ENCODE measurements at places on chromosomes 12 and 14.

GRCh38 chr12:51951843-51952722 is 584 bp downstream of the ACVR1B start:
- no peak for DNase-seq

GRCh38 chr14:24289649-24290280 is 9.8 kb downstream of the DHRS1 start:
- DNase-seq = no peak

- no peak for DNase-seq
These were observed 172.7 kb downstream of the ANO6 start for GRCh38 chr12:45388545-45388944.

- DNase-seq = no peak
These were observed 9.8 kb upstream of the SMCO2 start for GRCh38 chr12:27436768-27437167.

DNA sequence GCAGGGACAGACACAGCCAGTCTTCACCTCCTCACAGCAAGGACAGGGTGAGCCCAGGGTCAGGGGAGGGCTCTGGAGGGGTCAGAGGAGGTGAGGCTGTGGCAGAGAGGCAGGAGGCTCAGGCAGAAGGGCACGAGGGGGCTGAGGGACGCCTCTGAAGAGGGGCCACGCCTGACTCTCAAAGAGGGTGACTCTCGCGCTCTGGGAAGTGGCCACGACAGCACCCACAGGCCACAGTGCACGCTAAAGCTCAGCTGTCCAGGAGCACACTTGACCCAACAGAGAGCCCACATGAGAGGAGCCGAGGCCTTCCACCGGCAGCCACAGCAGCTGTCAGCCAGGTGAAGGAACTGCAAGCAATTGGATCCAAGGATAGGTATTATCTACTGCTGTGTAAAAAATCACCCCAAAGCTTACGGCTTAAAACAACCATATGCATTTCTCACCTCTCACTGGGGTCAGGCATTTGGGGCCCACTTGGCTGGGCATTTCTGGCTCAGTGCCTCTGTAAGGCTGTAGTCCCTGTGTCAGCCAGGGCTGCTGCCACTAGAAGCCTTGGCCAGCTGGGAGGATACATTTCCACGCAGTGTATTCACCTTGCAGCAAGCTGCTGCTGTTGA is 27.8 kb downstream of the SLC6A12 start:
- DNase-seq = no peak

DNA sequence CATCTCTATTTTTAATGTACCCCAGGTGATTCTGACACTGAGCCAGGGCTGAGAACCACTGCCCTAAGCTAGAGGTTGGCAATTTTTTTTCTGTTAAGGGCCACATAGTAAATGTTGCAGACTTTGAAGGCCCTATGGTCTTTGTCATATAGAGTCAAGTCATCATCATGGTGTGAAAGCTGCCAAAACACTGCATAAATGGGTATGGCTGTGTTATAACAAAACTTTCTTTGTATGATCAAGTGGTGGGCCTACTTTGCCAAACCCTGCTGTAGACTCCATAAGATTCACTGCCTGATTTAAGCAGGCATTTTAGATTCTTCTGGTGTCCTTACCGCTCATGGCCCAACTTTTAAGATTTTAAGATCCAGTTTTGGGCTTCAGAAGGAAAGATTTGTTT is 76.8 kb downstream of the CLMN start:
- no peak for DNase-seq

DNA sequence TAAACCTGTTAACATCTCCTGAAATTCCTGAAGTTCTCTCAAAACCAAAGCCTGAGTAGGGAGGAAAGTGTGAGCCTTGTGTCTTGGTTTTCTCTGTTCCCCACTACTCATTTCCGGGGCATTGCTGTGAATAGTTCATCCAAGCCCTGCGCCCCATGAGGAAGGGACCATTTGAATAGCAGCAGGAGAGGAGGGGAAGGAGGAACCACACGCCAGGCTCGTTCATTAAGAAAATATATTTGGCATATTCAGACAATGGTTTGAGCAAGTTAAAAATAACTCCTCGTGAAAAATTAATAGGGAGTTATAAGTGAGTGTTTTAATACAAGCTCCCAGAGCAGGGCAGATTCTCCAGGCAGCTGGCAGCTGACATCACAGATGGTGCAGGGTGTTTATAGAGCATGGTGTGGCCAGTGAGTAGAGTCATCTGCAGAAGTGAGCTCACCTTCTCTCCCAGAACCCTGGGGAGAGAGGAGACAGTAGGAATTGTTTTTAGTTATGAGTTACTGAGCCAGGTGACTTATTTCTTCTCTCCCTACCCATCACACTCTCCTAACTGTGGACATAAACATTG is 29.5 kb upstream of the CISTR start:
- DNase-seq = no peak

DNA sequence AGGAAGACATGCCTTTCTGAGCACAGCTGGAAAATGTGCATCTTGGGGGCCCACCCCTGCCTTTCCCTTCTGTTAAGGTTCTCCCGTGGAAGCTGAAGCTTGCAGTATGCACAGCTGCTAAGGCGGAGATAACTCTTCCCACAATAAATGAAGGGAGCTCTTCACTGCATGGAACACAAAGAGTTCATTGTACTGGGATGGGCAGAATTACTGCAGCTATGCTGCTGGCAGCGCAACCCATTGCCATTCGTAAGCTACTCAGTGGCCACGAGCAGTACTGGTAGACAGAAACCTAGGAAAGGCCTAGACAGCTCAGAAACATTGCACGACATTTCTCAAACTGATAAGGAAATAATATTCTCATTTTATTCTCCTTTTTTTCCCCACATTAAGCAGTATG is 310.2 kb downstream of the MDGA2 start:
- no peak for DNase-seq

- DNase-seq = no peak
These were observed 21.8 kb downstream of the ARG2 start for GRCh38 chr14:67641480-67641879.

DNA sequence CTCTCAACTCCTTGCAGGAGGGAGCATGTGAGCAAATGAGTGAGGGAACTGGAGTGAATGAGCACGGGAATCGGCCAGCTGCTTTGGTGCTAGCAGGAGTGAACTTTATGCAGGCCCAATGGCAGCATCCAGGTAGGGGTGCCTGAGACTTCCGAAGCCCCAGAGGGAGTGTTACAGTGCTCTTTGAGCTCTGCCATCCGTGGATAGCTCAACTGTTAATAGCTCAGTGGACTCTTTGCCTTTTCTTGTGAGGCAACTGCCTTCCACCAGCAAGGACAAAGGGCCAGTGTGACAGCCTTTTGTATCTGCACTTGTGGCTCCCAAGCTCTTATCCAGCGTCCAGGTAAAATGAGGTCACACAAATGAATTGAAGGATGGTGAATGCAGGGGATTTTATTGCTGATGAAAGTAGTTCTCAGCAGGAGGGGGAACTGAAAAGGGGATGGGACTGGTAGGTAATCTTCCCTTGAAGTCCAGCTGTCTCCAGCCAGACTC is 12.9 kb downstream of the CREBL2 start:
- no peak for DNase-seq

DNA sequence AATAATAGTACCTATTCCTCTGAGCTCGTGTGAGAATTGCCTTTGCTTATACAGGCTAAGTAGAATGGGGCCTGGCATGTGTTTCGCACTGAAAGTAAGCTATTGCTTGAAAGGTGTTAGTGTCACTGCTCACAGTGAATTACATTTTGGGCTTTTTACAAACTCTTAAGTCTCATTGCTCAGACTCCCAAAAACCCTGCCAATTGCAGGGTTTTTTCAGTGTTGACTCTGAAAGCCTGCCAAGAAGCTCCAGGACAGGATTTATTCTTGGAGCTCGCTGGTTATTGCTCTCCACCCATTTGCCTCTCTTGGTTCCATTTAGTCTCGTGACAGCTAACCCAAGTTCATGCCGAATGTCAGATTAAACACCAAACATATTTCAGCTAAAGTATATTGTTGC is 39.8 kb downstream of the NOPCHAP1 start:
- no peak for DNase-seq

DNA sequence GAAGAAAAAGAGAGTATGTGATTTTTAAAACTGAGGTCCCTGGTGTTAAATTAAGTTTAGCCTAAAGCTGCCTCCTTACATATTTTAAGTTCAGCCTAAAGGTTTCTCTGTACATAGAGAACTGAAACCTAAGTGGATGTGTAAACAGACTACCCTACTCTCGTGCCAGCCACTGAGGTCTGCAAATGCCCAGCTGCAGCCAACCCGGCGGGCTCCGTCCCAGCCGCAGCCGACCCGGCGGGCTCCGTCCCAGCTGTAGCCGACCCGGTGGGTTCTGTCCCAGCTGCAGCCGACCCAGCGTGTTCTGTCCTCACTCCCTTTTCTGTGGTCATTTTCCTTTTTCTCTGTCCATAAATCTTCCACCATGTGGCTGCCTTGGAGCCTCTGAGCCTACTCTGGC is 97.2 kb upstream of the SFSWAP start:
- no peak for DNase-seq

GRCh38 chr12:132950844-132951535 is 5.1 kb downstream of the ZNF605 start:
- DNase-seq = no peak

- DNase-seq = no peak
These were observed 611.3 kb downstream of the VRK1 start for GRCh38 chr14:97408503-97408902.

DNA sequence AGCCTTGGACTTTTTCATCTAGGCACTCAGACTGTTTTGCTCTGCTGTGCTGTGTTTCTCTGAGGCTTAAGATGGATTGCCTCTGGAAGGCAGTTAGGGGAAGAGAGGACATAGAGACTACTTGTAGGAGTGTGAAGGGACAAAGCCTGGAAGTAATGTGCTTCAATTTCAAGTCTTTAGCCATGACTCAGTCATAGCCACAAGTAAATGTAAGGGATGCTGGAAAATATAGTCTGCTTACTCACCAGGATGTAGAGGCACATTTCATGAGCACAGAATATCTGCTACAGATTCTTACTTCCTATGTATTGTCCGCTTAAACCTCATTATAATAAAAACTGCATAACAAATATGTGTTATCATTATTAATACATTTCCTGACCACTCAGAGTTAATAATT is 794.3 kb upstream of the NOVA1 start:
- DNase-seq = no peak

DNA sequence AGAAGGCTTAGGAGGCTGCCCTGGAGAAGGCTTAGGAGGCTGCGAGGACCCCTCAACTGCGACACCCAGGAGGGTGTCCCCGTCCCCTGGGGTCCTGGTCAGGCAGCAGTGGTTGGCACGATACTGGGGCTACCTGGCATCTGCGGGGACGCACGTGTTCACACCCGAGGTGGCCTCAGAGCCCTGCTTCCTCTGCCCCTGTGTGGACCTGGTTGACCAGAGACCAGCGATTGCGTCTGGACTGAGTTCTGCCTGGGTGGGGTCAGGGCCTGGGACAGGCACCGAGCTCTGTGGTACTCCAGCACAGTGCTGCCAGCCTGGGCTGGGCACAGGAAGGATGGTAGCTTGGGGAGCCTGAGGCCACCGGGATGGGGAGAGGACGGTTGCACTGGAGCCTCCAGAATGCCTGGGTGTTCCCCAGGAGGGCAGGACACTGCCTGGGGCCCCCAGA is 735 bp downstream of the ASPG start:
- DNase-seq = peak; percentile 35

DNA sequence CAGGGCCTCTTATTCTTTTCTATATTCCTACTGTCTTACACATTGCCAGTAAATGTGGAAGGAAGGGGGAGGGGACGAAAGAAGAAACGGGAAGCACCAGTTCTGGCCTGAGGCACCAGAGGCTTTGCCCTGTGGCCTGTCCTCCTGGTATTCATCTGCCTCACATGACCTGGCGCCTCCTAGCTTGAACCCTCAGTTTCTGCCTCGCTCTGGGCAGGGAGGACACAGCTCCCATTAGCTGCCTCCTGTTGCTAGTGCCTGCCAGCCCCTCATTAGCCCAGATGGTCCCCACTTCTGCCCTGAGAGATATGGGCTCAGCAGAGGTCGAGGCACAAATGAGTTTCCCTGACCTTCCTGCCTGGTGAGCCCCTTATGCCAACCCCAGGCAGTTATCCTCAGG is 3.0 kb upstream of the PLEKHG6 start:
- no peak for DNase-seq

- no peak for DNase-seq
These were observed 186.7 kb downstream of the EFCAB11 start for GRCh38 chr14:89767861-89768268.

DNA sequence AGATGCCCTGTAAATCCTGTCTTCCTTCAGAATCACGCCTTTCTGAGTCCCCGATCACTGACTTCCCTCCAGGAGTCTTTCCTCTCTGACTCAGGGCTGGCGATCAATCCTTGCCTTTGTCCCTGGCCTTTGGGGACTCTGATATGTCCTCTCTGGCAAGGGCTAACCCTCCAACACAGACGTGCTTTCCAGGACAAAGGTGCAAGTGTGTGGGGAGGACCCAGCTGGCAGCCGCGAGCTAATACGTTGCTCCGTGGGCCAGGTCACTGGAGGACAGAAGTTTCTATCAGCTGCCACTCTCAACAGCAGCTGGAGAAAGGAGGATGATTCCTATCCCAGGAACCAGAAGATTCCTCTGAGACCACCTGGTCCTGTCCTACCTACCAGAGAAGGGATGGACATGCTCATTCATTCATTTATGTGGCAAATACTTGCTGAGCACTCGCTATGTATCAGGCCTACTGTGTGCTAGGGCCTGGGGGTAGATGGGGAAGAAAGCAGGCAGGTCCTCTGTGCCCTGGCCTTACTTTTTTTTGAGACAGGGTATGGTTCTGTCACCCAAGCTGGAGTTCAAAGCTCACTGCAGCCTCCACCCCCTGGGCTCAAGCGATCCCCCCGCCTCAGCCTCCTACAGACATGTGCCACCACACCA is 8.5 kb upstream of the SCARB1 start:
- DNase-seq = no peak

DNA sequence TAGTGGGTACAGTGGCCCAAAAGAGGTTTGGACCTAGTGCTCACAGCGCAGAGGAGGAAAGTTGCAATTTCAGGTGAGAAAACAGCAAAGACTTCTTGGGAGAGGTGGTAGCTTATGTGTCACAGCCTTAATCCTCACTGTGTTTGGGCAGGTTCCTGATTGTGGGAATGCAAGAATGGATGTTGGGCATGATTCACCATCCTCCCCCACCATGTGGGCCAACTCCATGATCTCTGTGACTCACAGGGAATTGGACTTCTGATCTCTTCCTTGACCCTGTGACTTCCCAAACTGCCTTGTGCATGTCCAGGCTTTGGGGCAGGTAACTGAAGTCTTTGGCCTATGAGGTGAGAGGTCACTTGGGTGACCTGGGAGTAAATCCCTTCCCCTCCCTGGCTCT is 1.8 kb upstream of the CHST11 start:
- DNase-seq = no peak

GRCh38 chr12:58896278-58896677 is 24.0 kb downstream of the LRIG3 start:
- DNase-seq = no peak

- no peak for DNase-seq
These were observed 127.1 kb downstream of the TMEM30B start for GRCh38 chr14:61153914-61154545.

GRCh38 chr12:89960607-89961394 is 252.2 kb upstream of the ATP2B1 start:
- no peak for DNase-seq

- DNase-seq = no peak
These were observed 80.2 kb upstream of the STK38L start for GRCh38 chr12:27163894-27164293.
